ENCODE measurements at places on chromosomes 12 and 14.

GRCh38 chr12:92144631-92145480 lies 790 bp downstream of the BTG1 start:
- peak; percentile 22 for DNase-seq

DNA sequence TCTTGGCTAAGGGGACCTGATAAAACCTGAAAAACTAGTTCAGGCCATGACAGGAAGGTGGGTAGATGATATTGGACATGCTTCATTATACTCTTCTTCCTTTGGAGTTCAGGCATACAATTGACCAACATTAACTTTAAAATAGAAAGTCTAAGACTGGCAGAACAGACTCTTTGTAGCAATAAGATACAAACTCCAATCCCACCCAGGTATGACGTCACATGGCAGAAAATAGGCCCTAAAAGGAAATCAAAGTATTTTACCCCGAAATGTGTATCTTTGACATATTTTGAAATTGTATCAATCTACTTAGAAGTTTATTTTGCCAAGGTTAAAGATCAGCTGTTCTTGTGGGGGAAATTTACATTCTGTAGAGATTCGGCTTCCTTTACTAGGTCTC lies 198.1 kb upstream of the LRIG3 start:
- no peak for DNase-seq

DNA sequence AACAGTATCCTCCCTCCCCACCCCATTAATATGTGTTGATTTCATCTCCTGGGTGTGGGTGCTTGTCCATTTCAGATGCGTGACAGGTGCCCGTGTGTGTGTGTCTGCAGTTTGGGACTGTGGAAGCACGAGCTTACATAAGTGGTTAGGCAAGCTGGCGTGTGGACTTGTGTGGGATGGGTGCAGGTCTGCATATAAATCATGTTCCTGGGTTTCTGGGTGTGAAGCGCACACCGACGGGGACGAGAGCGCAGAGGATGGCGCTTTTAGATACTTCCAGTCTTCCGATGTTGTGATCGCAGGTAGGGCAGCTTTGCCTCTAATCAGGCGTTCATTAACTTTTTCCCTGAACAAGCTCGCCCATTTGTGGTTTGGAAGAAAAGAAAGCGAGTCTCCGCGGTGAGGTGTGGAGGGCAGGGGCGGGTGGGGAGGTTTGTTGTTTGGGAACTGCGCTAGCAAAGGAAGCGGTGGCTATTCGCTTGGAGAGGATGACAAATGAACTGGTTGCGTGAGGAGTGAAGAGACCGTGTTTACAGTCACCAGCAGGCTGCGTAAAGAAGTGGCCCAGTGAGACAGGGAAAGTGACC lies 865 bp downstream of the RGS6 start:
- DNase-seq = no peak

DNA sequence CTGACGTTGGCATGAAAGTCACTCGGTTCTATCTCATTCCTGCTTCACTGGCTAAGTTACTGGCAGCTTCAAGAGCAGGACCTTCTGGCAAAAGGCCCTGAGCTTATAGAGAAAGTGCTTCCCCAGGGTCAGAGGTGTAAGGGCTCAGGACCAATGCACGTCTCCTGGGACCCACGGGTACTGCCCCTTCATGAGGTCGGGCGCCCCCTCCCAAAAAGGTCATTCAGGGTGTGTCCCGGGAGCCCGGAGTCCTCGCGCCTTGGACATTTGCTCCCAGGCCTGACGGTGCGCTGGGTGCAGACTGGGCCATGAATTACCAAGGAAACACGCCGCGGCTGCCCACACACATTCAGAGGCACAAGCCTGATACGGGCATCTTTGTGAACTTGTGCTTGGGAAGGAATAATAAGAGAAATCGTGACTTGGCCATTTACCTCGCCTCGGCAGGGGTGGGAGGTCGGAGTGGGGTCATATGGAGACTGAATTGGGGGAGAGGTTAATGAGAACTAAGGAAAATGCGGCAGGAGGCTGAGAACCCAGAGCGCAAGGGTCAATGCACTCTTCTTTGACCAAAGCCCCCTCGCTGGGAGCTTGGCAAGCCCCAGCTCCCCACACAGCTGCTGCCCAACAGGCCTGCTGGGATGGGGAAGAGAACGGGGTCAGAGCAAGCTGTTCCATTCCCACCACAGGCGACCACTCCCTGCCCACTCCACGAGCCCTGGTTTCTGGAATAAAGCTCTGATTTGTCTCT lies 15.7 kb upstream of the SLC6A12 start:
- DNase-seq = no peak

DNA sequence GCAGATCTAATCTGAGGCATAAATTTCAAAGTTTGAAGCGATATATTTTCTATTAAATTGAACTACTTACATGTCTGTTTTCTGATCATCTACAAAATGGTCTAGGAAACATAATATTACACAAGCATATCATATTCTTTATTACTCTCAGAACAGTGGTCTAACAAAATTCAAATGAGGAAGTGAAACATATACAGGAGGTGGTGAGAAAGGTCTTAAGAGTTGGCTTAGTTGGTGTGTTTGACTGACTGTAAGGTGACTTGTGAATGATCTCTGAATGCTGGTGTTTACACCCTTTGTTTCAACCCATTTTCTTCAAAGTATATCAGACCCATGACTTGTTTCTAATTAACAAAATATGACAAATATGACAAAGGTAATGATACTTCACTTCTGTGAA lies 1156.8 kb downstream of the SLC16A7 start:
- no peak for DNase-seq

DNA sequence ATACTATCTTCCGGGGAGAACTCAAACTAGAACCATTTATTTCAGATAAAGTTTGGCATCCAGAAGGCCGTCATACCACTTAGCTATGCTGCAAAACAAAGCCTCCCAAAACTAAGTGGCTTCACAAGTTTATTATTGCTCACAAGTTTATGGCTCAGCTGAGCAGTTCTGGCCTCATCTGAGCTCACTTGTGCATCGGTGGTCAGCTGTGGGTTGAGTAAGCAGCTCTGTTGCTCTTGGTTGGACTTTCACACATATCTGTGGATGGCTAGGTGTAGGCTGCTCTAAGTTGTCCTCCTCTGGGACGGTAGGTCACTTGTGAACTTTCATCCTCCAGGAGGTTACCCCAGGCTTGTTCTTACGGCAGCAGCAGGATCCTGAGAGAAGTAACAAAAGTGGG lies 162.7 kb downstream of the BTG1 start:
- no peak for DNase-seq

GRCh38 chr12:103043531-103044486 lies 86.3 kb downstream of the ASCL1 start:
- no peak for DNase-seq

DNA sequence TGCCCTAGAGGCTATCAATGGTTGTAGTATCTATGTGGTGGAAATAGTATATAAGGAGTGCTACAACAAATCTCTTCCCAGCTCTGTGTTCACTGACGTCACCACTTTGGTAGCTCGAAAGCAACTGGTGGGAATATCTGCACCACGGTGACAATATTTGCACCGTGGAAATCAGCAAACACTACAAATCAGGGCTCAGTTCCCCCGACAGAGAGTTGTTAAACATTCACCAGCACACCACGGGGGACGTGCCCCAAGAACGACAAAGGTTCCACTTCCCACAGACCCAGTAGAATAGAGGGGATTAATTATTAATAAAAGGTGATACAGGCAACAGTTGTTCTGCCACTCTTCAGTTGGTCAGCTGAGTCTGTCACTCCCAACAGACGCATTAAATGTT lies 98.4 kb downstream of the CCDC60 start:
- no peak for DNase-seq

GRCh38 chr14:96588410-96589257 lies 86.5 kb downstream of the PAPOLA start:
- no peak for DNase-seq

GRCh38 chr12:46217541-46218321 lies 51.1 kb downstream of the SLC38A1 start:
- peak; percentile 34 for DNase-seq

DNA sequence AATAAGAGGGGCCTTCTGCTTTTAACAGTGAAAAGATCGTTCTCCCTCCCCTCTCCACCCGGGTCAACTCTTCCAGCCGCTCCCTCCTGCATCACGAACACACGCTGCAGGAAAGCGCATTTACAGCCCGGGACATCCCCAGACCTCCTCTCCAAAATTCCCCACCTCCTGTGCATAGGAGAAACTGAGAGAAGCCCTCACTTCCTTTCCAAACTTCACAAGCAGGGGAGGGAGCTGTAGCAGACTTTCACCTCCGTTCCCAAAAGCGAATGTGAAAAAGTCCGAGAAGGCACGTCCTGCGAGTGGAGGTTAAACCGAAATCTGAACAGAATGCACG lies 513 bp downstream of the BCAT1 start:
- DNase-seq = no peak

DNA sequence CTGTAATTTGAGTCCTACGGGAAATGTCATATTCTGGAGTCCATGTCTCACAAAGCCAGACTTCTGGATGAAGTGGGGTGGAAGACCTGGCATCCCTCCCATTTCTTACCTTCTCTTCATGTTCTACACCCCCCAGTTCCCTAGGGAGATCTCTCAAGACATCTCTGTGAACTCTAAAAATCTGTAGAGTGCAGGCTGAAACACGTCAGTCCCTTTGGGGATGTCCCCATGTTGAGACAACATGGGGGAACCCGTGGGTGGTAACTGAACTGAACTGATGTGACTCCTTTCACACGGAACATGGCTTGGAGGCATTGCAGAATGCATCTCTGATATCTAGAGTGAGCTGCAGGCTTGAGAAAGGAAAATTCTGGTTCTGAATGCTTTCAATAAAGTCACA lies 15.2 kb downstream of the SERPINA12 start:
- DNase-seq = no peak

GRCh38 chr14:102278631-102278935 lies 26.4 kb downstream of the MOK start:
- no peak for DNase-seq

GRCh38 chr12:52721838-52722470 lies 18.6 kb upstream of the KRT77 start:
- no peak for DNase-seq

- DNase-seq = no peak
Observed at GRCh38 chr12:100123316-100124095, 19.2 kb downstream of the BLTP3B start.

DNA sequence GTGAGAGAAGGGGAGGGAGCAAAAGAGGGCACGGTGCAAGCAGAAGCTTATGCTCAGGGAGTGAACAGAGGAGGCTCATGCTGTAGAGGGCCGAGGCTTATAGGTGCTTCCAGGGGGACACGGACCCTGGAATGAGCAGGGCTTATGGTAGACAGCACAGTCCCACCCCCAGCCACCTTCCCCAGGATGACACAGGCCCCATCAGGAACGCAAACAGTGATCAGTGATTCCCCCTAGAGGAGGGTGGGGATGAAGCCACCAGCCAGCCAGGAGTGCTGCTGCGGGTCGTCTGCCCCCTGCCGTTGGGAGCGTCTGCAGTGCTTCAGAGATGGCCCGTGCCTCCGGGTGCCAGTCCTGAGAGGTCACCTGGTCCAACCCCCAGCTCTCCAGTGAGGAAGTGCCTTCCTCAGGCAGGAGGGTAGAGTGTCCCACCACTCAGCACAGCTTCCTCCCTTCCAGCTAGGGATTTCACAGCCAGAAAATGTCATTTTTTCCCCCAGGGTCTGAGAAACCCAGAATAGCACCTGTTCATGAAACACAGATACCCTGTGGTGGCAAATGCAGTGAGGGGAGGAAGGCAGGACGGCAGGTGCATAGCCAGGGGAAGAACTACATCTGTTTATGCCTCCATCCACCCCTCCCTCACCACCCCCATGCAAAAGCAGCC lies 60.7 kb downstream of the SLC6A12 start:
- DNase-seq = no peak

DNA sequence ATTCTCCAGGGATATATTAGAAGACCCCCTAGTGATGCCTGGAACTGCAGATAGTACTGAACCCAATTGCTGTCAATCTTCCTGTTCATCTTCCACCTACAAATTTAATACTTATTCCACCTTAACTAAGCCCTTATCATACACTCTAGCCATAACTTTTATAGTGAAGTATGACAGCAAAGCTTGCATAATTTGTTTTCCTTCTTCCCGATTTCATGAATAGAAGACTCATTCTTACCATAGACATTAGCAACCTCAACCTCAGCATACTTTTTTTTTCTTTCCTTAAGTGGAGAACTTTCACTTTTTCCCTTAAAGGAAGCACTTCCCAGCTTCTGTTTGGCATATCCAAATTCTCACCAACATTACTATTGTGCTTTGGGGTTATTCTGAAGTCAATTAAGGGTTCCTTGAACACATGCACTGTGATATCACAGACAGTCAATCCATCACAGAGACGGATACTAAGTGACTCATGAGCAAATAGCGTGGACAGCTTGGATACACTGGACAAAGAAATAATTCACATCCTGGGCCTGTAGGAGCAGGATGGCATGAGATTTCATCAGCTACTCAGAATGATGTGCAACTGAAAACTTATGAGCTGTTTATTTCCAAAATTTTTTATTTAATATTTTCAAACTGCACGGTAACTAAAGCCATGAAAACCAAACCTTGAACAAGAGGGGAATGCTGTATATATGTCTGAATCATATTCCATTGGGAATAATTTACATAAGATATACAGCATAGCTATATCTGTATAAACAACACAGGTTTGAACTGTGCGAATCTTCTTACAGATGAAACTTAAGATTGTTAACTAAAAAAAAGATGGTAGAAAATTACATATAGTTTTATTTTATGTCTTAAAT lies 63.9 kb downstream of the SYT1 start:
- no peak for DNase-seq

GRCh38 chr14:90087433-90087832 lies 25.6 kb downstream of the KCNK13 start:
- no peak for DNase-seq

- DNase-seq = no peak
Observed at GRCh38 chr12:78375461-78375860, 489.1 kb upstream of the SYT1 start.

DNA sequence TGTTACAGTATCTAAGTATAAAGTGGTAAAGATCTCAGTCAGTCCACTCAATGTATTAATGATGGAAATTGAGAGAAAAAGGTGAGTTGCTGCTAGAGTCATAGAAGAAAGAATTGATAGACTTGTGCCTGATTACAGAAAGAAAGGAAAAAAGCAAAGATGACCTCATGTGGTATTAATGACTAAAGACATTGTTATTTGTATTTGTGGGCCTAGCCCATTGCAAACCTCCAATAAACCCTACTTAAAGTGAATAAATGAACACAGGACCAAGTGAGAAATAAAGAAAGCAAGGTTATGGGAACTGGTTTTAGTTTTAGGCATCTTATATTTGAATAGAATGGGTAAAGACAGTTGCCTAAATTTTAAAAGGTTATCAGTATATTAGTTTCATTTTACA lies 105.5 kb downstream of the SYT1 start:
- DNase-seq = no peak
